ENCODE measurements at places on chromosomes 3 and 15. TPM values are rescaled to one million over a fixed set of nuclear protein-coding genes. Genes with fewer than 3 reads are reported as not detected.

Gene LRRIQ4
- total RNA-seq: not detected

DNA sequence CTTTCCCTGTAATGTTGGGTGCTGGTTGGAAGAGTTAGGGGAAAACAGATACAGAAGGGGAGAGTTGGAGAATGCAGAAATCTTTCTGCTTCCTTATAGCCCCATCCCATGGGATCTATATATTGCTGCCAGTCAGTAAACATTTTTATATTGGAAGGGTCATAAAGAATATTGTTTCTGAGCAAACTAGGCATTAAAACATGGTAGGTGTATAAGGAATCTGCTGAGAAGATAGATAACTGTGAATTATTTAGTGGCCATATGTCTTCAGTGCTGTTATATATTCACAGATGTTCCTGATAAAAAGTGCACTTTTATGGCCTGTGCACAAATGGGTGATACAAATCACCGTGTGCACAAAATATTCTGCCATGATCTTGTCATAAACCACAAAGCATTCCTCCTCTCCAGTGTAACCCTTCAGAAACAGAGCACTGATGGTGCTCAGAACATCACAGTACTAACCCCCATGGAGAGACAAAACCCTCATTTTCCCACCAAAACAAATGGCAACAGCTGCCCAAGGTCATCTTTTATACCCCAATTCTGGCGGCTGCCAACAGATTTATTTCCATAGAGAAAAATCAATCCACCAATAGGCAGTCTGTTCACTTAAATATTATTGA is 269.3 kb downstream of the SLC9A9 start:
- no peak for DNase-seq

DNA sequence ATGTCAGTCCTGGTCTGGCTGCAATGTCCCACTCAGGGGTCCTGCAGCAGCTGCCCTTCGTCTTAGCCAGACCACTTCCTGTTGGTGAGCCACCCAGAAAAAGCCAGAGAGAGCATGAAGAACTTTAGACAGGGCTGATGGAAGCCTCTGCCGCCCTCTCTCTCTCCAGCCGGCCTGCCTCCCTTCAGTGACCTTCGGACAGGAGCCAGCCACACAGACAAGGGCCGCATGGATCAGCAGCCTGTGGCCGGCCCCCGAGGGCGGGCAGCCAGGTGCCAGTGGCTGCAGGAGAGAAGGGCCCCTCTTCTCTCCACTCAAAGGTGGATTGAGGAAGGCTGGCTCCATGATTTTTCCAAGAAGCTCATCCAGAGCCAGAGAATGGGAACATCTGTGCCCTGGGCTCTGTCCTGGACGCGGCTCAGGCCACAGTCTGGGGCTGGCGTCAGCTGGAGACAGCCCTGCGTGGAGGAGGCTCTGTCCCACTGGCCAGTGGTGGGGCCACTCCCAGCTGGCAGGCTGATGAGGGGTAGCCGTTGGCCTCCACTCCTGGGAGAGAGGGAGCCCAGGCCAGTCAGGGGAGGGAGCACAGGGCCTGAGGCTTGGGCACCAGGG is 42.9 kb downstream of the ISG20 start:
- no peak for DNase-seq

Gene ANKRD34C
- total RNA-seq: not detected

DNA sequence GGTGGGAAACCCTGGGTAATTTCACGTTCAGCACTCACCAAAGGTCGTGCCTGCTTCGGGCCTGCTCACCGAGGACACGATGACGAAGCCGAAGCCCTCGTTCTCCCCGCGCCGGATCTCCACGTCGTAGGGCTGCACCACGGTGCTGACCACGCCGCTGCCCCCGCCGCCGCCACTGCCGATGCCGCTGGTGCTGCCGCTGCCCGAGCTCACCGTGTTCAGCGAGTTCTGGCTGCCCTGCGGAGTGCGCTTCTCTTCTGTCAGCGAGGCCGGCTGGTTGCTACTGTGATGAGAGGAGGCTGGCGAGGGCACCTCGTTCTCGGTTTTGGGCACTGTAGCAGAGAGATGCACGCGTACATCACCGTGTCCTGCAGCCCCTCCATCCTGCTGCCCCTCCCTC is 659.5 kb downstream of the MAGI1 start:
- no peak for DNase-seq

GRCh38 chr3:3815206-3815605 is 16.0 kb downstream of the LRRN1 start:
- no peak for DNase-seq

GRCh38 chr15:76930831-76931396 is 635 bp upstream of the RCN2 start:
- no peak for DNase-seq

DNA sequence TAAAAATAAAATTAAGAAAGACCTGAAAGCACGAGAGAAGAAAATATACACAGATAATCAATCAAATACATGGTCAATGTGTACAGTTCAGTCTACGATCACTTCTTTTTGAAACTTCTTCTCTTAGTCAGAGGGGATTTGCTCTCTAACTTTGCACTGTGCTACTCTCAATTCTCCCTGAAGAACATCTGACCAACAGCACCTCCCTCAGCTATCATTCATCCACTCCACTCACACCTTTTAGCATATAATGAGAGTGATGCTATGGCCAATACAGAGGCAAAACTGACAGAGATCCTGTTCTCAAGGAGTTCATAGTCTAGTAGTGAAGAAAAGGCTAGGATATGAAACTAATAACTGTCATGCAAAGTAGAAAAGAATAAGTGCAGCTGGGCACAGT is 45.9 kb downstream of the P3H2 start:
- no peak for DNase-seq

DNA sequence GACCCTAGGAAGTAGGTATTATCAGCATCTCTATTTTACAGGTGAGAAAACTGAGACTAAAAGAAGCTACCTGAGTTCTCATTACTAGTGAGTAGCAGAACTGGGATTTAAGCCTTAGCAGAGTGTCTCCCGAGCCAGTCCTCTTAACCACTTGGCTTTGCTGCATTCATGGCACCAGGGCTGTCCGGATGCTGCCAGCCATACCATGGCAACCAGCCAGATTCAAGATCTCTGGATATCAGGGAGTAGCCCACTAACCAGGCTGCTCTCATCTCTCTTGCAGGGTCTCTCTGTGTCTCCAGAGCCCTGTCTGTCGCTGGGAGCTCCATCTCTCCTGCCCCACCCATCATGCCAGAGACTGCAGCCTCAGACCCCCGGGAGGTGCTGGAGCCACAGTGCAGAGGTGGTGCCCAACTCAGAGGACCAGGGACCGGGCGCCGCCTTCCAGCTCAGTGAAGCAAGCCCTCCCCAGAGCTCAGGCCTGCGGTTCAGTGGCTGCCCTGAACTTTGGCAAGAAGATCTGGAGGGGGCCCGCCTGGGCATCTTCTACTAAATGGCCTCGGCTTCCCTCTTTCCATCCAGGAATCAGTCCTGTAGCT is 1.7 kb downstream of the MESP2 start:
- DNase-seq: no peak

Gene DBR1
- 21.2 TPM for total RNA-seq

DNA sequence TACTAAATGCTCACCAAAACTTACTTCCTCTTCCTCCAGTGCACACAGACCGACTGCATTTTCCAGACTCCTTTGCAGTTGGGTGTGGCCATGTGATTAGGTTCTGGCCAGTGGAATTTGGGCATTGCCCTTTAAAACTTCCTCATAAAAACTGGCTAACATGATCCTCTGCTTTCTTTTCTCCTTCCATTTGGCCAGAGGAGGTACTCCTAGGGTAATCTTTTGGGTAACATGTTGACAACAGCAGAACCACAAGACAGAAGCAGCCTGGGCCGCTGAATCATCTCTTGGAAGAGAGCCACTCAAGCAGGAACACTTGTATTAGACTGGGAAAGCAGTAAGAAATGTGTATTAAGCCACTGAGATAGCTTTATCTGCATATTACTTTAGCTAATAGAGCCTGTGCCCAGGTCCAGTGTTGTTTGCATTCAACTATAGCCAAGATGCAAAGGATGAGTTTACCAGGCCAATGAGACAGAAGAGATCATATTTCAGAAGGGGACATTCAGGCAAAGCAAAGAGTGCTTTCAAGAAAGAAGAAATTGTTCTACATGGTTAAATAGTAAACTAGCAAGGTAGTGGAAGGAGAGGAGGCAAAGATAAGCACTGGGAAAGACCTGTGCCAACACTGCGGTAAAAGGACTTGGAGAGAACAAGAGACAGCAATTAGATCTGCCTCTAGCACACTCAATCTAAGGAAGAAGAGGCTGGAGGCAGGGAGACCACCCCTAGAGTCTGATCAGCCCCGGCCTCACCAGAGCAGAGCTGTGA is 79.8 kb downstream of the PLCH1 start:
- no peak for DNase-seq

DNA sequence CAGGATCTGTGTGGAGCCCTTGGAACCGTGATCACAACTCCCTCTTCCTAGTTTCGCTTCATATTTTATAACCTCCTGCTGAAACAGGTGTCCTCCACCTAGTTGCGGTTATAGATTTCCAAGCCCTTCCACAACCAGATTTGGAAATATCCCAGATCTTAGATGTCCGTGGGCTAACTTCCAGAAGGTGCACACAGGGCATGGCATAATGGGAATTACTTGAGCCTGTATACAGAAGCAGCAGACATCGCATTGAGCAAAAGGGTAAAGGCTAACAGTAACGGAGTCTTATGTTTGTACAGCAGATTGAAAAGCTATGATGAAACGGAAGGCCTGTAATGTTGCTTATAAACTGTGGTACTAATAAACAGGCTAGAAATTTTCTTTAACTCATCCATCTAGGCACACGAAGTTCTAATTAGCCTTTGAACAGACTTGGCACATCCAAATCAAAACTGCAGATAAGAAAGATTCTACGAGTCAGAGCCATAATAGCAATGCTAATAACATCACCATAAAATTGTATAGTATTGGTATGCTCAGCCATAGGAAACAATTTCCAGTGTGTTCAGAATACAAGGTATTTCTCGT is 1.2 kb upstream of the USF3 start:
- no peak for DNase-seq

DNA sequence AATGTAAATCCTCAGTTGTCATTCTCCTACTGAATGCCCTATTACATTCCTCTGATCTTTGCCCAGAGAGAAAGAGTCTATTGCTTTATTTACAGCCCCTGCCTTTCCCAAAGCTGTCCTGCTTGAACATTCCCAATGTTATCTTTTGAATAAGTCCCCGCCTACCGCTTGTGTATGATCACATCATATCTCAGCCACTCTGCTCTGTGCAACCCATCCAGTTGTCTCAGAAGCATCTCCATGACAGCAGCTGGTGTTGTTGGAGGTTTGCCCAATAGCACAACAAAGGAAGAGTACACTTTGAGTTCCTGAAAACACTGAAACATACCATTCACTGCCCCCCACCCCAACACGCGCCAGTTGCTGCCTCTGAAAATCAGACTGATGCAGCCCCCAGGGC is 22.0 kb upstream of the FAM3D start:
- no peak for DNase-seq

Gene MOBP
- total RNA-seq: not detected

DNA sequence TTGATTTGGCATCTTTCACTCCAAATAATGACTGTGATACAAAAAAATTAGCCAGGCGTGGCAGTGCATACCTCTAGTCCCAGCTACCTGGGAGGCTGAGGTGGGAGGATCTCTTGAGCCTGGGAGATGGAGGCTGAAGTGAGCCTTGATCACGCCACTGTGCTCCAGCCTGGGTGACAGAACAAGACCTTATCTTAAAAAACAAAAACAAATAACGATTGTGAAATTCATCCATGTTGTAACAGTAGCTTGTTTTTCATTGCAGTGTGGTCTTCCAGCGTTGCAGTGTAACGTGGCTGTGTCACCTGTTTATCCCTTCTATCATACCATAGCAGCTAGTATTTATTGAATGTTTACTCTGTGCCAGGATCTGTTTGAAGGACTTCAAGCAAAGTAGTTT is 120.9 kb downstream of the ITPR1 start:
- DNase-seq: no peak

- DNase-seq: no peak
Observed at GRCh38 chr15:43872416-43873020, 45.7 kb downstream of the WDR76 start.

GRCh38 chr15:56353119-56353518 is 12.1 kb upstream of the TEX9 start:
- DNase-seq: no peak

Gene OR5K2
- total RNA-seq: not detected

Gene CLDN11
- 4.7 TPM for total RNA-seq

DNA sequence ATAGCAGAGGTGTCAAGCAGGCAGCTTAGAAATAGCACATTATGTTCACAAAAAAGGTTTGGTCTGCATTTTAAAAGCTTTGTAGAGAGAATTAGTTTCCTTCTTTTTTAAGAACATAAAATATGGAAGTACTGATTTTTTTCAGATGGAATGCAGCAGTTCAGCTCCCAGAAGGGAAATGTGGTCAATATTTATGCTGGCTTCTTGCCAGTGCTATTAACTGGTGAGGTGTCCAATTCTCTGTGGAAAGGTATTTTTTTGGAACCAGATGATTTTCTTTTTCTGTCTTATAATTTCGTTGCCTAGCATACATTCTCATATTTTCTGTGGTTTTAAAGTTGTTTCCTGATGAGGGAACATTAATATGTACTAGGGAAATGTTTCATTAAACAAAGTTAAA is 211.4 kb upstream of the ZNF385D start:
- DNase-seq: no peak

DNA sequence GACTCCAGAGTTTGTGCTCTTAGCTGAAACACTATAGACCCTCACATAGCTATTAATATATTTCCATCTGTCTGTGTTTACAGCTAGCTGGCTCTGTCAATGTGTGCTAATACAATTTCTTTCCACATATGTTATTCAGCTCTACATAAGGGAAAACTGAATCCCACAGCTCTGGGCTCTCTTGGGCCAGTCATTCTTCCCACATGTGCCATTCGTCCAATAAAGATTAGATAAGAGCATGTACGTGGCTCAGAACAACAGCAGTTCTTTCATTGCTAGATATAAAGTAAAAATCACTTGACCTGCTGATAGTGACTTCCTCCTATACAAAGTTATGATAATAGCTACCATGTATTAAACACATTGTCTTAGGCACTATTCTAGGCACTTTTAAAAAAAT is 2.8 kb upstream of the ILDR1 start:
- no peak for DNase-seq

DNA sequence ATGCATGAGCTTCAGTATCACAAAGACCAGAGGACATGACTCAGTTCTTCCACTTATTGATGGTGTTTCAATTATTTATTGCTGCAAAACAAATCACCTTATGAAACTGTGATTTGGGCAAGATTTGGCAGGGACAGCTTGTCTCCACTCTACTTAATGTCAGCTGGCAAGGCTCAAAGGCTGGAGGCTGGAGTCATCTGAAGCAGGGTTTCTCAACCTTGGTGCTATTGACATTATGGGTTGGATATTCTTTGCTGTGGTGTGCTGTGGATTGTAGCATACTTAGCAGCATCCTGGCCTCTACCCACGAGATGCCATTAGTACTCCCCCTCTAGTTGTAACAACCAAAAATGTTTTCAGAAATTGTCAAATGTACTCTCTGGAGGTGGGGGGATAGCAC is 138.8 kb upstream of the PEX5L start:
- DNase-seq: no peak

Gene FSTL1
- total RNA-seq: 383 TPM

GRCh38 chr3:158727206-158728060 is 4.8 kb downstream of the RARRES1 start:
- no peak for DNase-seq

Gene PFKFB4
- 11.3 TPM for total RNA-seq

Data from type B pancreatic cell (in vitro differentiated cells).